Stimulated activated CD4-positive, alpha-beta T cell treated with anti-CD3 and anti-CD28 coated beads, TNF-alpha, amount 100 ng/mL, for 24 hours (primary cell): ENCODE measurements at places on chromosomes 1 and 21.

GRCh38 chr1:172875892-172876291 lies 174.8 kb downstream of the TNFSF18 start:
- DNase-seq, result no peak

GRCh38 chr1:205440476-205441317 lies 15.1 kb downstream of the BLACAT1 start:
- no peak for DNase-seq

- DNase-seq, result no peak
Observed at GRCh38 chr1:168217664-168218063, 8.1 kb upstream of the SFT2D2 start.

DNA sequence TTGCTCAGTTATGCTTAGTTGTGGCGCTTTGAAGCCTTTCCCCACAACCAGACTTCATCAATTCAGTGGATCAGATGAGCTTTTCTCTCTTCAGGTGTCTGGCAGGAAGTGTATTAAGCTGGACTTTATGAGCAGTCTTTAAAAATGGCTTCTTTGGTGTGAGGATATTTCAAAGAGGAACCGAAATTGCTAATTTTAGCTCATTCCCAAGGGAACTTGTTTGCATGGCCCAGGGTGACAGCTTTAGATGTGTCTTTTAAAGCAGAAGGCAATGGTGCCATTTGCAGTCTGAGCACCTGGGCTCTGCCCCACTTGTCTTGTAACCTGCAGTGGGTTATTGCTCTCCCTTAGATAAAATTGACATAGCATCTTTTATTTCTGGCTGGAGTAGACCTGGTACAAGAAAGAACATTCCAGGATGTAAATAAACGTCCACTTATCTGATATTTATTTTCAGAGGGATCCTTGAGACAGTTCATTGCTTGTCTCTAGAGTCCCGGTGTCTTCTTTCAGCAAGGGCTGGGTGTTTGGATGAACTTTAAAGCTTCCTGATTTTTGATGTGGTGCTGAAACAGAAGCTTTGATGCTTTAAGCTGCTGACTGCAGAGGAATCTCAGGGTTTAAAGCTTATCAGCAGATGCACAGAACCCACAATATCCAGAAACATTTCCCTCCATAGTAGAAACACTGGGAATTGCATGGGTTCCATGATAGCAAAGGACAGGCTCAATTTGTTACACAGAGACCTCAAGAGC lies 241.7 kb downstream of the ADGRL2 start:
- DNase-seq, result no peak

GRCh38 chr1:198907423-198907746 lies 268.5 kb downstream of the PTPRC start:
- no peak for DNase-seq

- no peak for DNase-seq
Observed at GRCh38 chr1:59214248-59215208, 82.4 kb upstream of the FGGY start.

DNA sequence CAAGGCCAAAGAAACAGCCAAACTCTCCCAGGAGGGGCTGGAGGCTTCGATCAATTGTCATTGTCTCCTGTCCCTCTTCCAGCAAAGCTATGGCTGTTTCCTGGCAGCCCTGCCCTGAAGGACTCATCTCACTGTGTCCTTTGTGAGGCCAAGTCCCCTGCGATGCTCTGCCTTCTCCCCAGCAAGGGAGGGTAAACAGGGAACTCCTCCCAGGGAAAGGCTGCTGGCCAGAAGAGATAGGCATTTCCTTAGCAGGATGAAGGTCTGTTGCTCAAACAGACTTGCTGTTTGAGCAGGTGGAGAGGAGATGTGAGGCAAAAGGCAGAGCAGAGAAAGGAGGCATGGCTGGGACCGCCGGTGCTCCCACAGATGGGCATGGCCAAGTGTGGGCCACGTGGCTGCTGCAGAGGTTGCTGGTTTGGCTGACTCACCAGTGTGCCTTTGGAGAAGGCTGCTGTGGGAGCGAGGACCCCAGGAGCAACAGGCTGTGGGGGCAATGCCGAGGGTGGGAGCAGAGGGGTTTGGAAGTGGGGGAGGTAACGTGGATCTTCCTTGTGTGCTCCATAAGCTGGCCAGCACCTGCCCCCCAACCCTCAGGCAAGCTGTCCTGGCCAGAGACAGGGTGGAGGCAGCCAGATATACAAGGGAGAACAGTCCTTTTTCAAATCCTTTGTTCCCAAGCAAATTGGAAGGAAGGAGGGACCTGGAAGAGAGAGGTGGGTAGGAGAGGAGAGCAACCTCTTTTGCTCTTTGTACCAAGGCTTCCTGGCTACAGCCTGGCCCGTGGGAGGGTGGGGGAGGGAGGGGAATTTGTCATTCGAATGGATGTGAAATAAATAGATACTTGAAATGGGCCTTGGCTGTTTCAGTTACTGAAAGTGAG lies 449.8 kb downstream of the SIPA1L2 start:
- DNase-seq, result no peak

DNA sequence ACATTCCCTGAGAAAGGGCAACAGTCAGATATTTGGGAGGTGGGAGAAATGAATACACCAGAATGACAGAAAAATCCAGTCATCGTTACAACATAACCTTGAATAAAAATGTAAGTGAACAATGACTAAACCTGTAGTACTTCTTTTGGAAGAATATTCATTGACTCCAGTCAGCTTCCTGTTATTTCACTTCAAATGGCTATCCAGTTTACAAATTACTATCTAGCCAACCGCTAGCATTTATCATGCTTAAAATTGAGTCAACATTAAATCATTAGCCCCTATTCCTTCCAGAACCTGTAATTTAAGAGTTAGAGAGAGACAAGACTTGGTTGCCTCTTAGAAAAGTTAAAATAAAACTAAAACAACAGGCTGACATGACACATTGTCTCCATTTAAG lies 33.6 kb downstream of the WLS start:
- DNase-seq, result no peak

DNA sequence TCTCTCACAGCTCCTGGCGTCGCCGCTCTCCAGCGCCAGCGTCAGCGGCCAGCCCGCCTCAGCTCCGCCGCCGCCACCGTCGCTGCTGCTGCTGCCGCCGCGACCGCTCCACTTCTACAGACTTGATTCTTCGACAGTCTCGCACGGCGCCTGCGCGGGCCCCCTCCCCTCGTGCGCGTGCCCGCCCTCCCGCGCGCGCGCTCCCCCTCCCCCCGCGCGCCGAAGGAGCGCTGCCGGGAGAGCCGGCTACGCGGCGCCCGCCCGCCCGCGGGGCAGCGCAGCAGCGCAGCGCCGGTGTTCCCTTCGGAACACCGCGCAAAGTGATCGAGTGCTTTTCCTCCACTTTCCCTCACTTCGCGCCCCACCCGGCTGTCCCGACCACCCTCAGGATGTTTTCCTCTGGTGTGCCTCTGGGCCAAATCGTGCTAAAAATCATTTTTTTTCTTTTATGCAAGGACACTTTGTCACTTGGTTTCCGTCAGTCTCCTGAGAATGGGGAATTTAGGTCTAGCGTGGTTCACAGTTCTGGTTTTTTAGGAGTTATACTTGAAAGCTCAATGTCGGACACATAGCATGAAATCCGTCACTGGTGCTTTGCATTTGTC lies at the start of gene IRF2BP2:
IRF2BP2 (minus strand) TSS at position 118 of the 605 bp plus-strand sequence. CDS start 684 bp downstream, outside the sequence.
- DNase-seq, result no peak

DNA sequence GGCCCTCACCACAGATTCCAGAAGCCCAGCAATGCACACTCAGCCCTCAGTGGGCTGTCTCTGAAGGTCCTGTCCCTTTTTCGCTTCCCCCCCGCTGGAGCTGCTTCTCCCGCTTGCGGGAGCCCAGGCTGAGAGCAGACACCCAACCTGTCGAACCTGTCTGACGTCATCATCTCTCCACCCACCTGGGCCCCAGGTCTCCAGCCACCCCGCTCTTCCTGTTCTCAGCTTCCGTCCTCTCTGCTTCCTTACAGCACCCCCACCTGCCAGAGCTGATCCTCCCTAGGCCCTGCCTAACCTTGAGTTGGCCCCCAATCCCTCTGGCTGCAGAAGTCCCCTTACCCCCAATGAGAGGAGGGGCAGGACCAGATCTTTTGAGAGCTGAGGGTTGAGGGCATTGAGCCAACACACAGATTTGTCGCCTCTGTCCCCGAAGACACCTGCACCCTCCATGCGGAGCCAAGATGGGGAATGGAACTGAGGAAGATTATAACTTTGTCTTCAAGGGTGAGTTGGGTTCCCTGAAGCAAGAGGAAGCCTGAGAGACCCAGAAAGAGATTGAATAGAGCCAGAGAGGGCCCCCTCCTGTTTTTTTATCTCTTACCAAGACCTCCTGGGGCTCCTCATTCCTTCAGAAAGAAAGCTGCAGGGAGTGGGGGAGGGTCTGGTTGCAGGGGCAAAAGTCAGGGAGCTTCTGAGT lies at the start of gene RAB25:
RAB25 (plus strand) TSS at position 224 of the 700 bp plus-strand sequence; CDS start at position 465, 241 bp downstream.
- DNase-seq, result no peak

DNA sequence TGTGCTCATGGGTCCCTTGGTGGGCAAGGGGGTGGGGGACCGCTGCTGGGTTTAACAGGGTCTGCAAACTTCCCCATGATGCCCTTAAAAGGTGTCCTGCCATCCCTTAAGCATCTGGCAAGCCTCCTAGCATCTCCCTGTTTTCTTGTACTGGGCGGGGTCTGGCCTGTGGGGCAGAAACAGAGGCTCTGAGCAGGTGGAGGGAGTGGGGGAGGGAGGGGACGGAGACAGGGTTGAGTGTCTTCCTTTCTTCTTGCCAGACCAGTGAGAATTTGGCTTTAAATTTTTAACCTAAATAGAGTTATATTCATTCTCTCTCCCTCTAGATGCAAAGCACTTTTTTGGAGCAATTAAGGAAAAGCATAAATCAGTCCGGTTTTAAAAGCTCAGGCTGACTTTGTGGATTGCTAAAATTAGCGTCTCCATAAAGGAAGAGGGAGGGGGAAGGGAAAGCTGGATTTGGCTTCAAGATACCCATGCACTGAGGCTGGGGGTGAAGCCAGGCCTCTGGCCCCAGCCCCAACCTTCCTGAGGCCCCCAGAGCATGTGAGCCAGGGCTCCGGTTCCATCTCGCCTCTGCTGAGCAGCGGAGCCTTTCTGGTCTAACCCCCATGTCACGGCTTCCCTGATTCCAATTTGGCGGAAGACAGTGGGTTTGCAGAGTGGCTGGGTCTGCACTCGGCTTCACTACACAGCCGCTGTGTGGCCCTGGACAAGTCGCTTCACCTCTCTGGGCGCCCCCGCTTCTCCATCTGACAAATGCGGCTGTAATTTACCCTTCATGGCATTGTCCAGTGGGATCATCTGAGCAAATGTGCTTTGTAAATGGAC lies 25.3 kb downstream of the IGSF21 start:
- no peak for DNase-seq

GRCh38 chr1:108000620-108001111 lies 35.7 kb upstream of the VAV3 start:
- DNase-seq, result no peak

DNA sequence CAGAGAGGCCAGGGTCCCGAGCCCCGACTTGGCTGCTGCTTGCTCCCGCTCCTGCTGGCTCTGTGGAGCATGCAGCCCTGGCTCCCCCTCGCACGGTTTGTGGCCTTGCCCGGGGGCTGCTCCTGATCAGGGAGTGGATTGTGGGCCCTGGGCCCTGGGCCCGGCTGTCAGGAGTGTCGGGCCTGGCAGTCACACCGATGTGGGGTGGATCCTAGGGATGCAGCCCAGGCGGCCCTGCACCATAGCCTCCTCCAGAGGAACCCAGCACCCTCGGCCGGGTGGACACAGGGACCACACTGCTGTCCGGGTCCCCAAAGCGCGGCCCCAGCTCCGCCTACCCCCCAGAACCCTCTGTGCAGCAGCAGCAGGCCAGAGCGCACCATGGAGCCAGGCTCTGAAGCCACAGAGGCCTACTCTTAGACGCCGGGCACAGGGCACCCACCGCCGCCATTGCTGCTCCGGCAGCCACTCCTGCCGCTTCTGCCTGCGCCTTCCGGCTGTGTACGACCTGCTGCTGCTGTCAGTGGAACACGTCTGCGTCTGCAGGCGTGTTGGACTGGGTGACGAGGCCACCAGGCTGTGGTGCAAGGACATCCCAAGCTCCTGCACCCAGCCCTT lies 9.4 kb downstream of the SLX9 start:
- no peak for DNase-seq

DNA sequence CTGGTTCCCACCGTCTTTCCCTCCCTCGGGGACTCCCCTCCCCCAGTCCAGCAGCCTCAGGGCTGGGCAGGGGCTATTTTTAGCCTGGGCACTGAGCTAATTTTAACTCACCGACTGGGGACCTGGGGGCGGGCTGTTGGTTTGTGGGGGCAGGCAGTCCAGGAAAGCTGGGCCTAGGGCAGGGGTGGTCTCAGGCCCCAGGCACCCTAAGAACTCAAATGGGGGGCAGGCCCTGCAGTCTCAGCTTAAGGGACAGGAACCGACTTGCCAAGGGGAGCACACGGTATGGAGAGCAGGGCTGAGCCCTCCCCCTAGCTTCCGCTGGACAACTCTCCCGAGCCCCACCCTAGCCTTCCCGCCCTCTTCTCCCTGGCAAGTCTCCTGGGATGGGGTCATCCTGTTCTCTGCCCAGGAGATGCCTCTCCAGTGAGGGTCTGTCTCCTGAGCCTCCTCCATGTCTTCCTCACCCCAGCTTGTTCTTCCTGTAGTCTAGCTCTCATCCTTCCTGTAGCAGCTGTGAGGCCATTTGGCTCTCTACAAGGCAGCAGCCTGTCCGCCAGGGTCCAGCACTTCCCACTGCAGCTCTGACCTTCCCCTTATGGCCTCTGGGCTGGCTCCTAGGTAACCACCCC lies 10.1 kb downstream of the MEF2D start:
- no peak for DNase-seq

- no peak for DNase-seq
Observed at GRCh38 chr21:22516230-22516629, 1518.0 kb downstream of the NCAM2 start.

GRCh38 chr1:7047866-7048265 lies 262.6 kb downstream of the CAMTA1 start:
- no peak for DNase-seq

GRCh38 chr1:184032306-184032929 lies 5.1 kb downstream of the COLGALT2 start:
- DNase-seq, result no peak

DNA sequence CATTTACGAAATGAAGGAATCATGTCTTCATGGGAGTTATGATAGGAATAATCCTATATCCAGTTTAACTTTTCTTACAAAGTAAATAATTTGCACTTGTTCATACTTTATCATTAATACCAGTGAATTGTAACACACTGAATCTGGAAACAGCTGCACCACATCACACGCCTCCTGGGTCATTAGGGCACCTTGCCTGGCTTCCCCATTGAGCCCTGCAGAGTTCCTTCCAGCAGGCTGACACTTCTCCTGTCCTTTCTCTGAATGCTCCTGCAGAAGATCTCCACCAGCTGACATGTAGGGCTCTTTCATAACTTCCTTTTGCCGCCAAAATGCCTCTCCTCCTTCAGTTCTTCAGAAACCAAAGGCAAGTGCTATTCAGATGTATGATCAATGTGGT lies 201.1 kb downstream of the DAB1 start:
- DNase-seq, result no peak
